ENCODE measurements at places on chromosomes 13 and 19.

- no peak overlapping the region for H3K27ac ChIP-seq
- H3K36me3 ChIP-seq = no peaks in the 10 kb centered on the region
- no peak overlapping the region for H3K4me3 ChIP-seq
- DNase-seq = no peak
- peaks cover 7% of the 10 kb centered on the region for H3K27me3 ChIP-seq
These were observed 258.3 kb downstream of the ZNF536 start for GRCh38 chr19:30630289-30631032.

- no peak overlapping the region for H3K4me3 ChIP-seq
- no peaks in the 10 kb centered on the region for H3K36me3 ChIP-seq
- peaks cover 17% of the 10 kb centered on the region for H3K4me1 ChIP-seq
- peak; percentile 62 for DNase-seq
- H3K27ac ChIP-seq = no peak overlapping the region
These were observed 763.1 kb upstream of the SLITRK1 start for GRCh38 chr13:84645196-84646012.

GRCh38 chr19:42184401-42184861 is 33.0 kb downstream of the DEDD2 start:
- no peak overlapping the region for H3K27ac ChIP-seq
- no peaks in the 10 kb centered on the region for H3K36me3 ChIP-seq
- peaks cover 7% of the 10 kb centered on the region for H3K4me1 ChIP-seq
- peaks cover 8% of the 10 kb centered on the region for H3K27me3 ChIP-seq
- no peak overlapping the region for H3K4me3 ChIP-seq

DNA sequence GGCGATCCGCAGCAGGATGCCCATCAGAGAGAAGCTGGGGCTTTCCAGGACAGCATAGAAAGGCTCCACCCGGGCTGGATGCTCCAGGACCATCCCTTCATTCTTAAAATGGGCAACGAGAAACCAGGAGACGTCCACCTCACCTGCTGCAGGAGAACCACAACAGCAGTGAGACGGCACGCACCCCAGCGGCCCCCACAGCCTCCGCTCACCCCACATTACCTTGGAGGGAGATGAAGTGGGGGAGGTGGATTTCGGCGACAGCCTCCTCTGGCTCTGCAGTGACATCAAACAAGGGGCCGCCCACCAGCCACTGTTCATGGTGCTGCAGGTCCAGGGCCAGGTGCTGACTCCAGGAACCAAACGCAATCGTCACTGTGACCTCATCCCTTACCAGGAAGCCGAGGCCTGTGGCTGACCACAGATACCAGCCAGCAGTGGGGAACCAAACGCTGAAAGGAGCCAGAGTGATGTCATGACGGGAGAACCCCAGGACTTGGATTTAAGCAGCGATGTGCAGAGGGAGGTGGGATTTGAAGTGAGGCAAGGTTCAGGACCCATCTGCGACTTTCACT is 25.1 kb downstream of the CARD8 start:
- no peaks in the 10 kb centered on the region for H3K4me1 ChIP-seq
- H3K27me3 ChIP-seq = no peaks in the 10 kb centered on the region
- H3K4me3 ChIP-seq = no peak overlapping the region
- DNase-seq = peak; percentile 62

DNA sequence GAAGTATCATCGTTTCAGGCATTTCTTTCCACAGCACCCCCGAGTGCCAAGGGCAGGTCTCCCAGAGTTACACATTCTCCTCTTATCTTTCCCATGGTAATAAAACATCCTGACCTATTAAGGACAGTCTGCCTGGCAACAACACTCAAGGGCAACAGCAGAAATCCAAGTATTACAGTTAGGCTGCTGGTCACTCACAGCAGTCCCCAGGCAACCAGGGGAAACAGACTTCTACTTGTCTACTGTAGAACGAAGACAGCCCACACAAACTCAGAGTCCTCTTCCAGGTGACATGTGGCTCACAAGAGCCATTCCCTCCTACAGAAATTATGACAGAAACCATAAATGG is 24.3 kb downstream of the RCBTB1 start:
- no peak overlapping the region for H3K27ac ChIP-seq
- peaks cover 13% of the 10 kb centered on the region for H3K36me3 ChIP-seq
- no peaks in the 10 kb centered on the region for H3K27me3 ChIP-seq
- no peak for DNase-seq
- no peaks in the 10 kb centered on the region for H3K4me1 ChIP-seq
- H3K4me3 ChIP-seq = no peak overlapping the region

GRCh38 chr19:31231237-31231636 is 118.0 kb downstream of the TSHZ3 start:
- H3K4me1 ChIP-seq = no peaks in the 10 kb centered on the region
- H3K36me3 ChIP-seq = no peaks in the 10 kb centered on the region
- H3K27ac ChIP-seq = no peak overlapping the region

GRCh38 chr19:31100206-31100590 is 249.0 kb downstream of the TSHZ3 start:
- peaks cover 19% of the 10 kb centered on the region for H3K4me1 ChIP-seq
- DNase-seq = peak; percentile 35
- no peak overlapping the region for H3K4me3 ChIP-seq
- no peaks in the 10 kb centered on the region for H3K27me3 ChIP-seq
- no peak overlapping the region for H3K27ac ChIP-seq
- no peaks in the 10 kb centered on the region for H3K36me3 ChIP-seq

- H3K27me3 ChIP-seq = no peaks in the 10 kb centered on the region
- peaks cover 6% of the 10 kb centered on the region for H3K36me3 ChIP-seq
- peak within 1 kb of the TSS; percentile 68 for H3K27ac ChIP-seq
- DNase-seq = peak; percentile 82
- no peaks in the 10 kb centered on the region for H3K4me1 ChIP-seq
These were observed at the start of gene SLC25A15 for GRCh38 chr13:40789275-40790153. SLC25A15 (plus strand) TSS chr13:40789611; CDS start chr13:40793227, 3,616 bp downstream.

DNA sequence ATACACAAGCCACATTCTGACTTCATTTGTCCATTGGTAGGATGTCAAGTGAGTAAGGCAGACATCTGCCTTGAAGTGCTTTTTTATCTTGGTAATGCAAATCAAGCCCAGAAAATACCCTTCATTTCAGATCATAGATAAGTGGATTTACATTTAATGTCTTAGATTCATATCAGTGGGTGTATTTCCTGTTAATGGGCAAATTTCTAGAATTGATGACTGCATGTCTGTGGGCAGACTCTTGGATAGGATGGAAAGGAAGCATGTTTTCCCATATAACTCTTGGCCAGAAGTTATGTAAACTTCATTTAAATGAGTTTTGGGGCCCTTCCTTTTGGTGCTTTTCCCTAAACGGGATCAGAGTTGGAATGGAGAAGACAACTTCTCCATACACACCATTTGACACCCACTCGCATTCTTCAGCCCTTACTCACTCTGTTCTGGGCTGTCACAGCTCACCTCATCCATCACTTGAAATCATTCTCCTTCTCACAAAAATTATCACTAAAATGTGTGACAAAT is 154.6 kb downstream of the FLT1 start:
- H3K36me3 ChIP-seq = no peaks in the 10 kb centered on the region
- no peak overlapping the region for H3K4me3 ChIP-seq
- H3K4me1 ChIP-seq = no peaks in the 10 kb centered on the region
- H3K27ac ChIP-seq = no peak overlapping the region
- no peak for DNase-seq
- peaks cover 15% of the 10 kb centered on the region for H3K27me3 ChIP-seq
